Activated CD8-positive, alpha-beta T cell treated with anti-CD3 and anti-CD28 coated beads, Interleukin-2, amount 10 ng/mL, durations not matched to agents 7 days and 5 days (primary cell): ENCODE measurements at places on chromosomes 16 and 17. TPM values are rescaled to one million over a fixed set of nuclear protein-coding genes. Genes with fewer than 3 reads are reported as not detected.

The TOM1L1 gene
- not detected for total RNA-seq

The TNFSF13 gene
- 8.0 TPM for total RNA-seq

The PKD1 gene
- total RNA-seq: 76.6 TPM

The GNAO1 gene
- total RNA-seq: 2.7 TPM

The TBX21 gene
- 27.5 TPM for total RNA-seq

The ZNF764 gene
- total RNA-seq: 15.2 TPM

The DNAH3 gene
- total RNA-seq: not detected

The ALOX15 gene
- not detected for total RNA-seq

The TPSD1 gene
- total RNA-seq: not detected

The KRTAP4-7 gene
- total RNA-seq: not detected

GRCh38 chr16:30076276-30076791 lies 540 bp downstream of the PPP4C start:
- peaks cover 63% of the 10 kb centered on the region for H3K36me3 ChIP-seq
- no peaks in the 10 kb centered on the region for H3K27me3 ChIP-seq
- DNase-seq: no peak
- peak overlapping the region; percentile 98 for H3K27ac ChIP-seq
- peaks cover 42% of the 10 kb centered on the region for H3K4me1 ChIP-seq

DNA sequence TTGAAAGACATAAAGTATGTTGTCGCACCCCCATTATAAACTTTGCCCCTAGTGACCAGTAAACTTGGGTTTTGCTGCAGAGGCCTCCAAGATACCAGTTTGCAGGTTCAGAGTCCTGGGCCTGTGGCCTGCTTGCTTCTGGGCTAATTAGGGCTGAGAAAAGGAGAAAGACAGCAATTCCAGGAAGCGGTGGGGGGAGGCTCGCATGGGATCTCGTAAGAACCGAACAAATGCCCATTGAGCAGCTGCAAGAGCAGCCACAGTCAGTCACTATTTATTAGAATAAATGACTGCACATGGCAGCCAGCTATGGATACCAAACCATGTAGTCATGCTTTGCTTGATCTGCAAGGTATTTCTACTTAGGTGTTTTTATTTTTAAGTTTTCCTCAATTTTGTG lies 4.9 kb downstream of the SHISA9 start:
- peaks cover 45% of the 10 kb centered on the region for H3K27me3 ChIP-seq
- DNase-seq: no peak
- H3K36me3 ChIP-seq: no peaks in the 10 kb centered on the region
- no peak overlapping the region for H3K4me3 ChIP-seq

DNA sequence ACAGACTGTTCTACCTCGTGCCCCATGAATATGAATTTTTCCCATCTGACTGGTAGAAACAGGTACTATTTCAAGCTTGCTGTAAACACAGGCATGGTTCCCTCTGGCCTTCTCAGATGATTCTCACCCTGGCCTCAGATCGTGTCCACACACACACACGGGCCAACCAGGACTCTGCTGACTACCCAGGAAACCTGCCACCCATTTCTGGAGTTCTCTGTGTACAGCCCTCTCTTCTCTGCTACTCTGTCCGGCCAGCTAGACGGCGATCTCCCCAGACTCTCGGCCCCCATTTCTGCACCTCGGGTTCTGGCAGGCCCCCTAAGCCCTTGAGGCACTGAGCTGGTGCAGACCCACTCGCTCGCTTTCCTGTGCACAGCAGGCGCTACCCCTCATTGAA lies 31.2 kb downstream of the RPA1 start:
- H3K4me1 ChIP-seq: peaks cover 4% of the 10 kb centered on the region
- no peak overlapping the region for H3K4me3 ChIP-seq
- DNase-seq: no peak
- peaks cover 35% of the 10 kb centered on the region for H3K36me3 ChIP-seq

- peaks cover 38% of the 10 kb centered on the region for H3K27me3 ChIP-seq
- peak; percentile 36 for DNase-seq
- H3K27ac ChIP-seq: peak overlapping the region; percentile 79
- no peaks in the 10 kb centered on the region for H3K36me3 ChIP-seq
- H3K4me1 ChIP-seq: peaks cover 37% of the 10 kb centered on the region
Observed at GRCh38 chr17:58247511-58248363, 9.4 kb downstream of the LPO start.

DNA sequence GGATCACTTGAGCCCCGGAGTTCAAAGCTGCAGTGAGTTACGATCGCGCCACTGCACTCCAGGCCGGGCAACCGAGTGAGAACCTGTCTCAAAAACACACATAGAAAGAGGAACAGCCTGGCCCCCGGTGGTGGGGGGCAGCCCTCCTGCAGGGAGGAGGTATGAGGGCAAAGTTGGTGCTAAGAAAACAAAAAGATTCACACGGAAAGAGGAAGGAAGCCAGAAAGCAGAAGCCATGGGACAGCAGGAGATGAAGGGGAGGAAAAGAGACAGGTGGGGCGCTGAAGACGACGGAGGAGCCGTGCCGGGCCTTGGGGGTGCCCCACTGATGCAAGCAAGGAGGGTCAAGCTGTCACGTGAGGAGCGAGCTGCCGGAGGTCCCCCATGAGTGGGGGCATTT lies 8.2 kb upstream of the C16orf74 start:
- no peak for DNase-seq
- peaks cover 19% of the 10 kb centered on the region for H3K4me1 ChIP-seq
- no peaks in the 10 kb centered on the region for H3K36me3 ChIP-seq
- no peak overlapping the region for H3K27ac ChIP-seq
- H3K27me3 ChIP-seq: peaks cover 25% of the 10 kb centered on the region
- no peak overlapping the region for H3K4me3 ChIP-seq

DNA sequence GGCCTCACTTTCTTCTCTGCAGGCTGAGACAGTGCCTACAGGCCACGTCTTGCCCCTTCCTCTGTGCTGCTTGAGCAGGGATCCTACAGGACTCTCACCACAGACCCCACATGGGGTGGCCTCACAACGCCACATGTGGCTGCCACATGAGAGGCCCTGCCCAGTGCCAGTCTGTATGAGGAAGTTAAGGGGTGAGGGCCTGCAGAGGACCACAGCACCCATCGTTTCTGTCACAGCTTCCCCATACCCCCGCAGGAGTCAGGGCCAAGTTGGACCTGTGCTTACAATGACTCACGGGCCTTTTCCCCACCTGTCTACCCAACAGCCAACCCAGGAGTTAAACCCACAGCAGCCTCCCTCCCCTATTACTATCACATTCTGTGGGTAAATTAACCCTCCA lies 2.9 kb upstream of the GSDMB start:
- H3K27ac ChIP-seq: peak overlapping the region; percentile 88
- DNase-seq: peak; percentile 53
- peaks cover 87% of the 10 kb centered on the region for H3K36me3 ChIP-seq

DNA sequence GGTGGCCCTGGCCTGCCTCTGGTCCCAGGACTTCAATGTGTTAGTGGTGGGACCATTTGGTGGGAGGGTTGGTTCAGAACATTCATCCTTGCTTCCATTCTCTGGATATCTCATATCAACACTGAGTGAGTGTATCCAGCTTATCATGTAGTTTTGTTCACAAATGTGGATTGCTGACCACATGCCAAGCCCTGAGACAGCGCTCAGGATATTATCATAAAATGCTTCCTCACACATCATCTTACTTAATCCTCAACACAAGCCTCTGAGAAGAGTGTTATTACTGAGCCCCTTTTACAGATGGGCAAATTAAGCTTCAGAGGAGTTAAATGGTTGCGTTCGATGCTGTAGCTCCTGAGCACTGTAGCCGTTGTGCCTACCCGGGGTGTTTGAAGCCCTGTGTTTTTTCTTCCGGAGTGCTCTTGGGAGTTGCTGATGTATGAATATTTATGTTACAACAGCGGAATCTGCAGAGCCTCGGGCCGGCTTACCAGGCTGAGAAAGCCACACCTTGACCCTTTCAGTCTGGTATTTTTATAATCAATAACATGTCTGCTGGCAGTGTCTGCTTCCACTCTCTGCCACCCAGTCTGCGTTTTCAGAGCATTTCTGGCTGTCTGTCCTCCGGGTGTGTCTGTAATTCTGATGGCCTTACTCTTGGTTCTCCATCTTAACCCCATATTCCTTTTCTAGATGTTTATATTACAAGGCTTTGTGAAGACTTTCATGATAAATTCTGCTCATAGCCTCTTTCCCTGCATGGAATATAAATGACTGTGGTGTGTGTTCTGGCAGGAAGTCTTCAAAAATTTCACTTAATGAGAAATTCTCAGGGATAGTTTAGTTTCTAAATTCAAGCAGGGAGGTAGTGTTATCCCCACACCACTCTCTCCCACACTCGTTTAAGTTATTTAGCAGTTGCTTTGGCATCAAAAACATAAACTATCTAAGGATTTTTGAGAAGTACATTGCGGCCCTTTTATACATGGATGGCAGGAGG lies 2.9 kb downstream of the GLP2R start:
- no peaks in the 10 kb centered on the region for H3K4me1 ChIP-seq
- DNase-seq: no peak
- H3K4me3 ChIP-seq: no peak overlapping the region
- H3K27ac ChIP-seq: no peak overlapping the region
- no peaks in the 10 kb centered on the region for H3K36me3 ChIP-seq

DNA sequence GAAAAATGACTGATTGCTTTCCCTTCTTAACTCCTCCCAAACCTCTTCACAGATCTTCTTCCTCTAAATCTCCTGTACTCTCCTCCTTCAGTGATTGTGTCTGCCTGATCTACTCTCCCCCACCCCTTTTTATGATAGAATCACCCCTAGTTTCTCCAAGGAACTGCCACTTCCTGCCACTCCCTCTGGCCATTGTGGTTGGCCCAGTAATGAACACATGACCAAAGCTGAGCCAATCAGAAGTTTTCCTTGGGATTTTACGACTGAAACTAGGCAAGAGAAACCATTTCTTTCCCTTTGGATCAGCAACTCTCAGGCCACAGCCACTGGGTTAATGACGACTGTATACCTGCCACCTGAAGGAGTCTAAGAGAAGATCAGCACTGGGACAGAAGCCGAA lies 15.9 kb downstream of the IRX3 start:
- no peak overlapping the region for H3K27ac ChIP-seq
- H3K4me3 ChIP-seq: no peak overlapping the region
- peaks cover 4% of the 10 kb centered on the region for H3K27me3 ChIP-seq

- no peaks in the 10 kb centered on the region for H3K36me3 ChIP-seq
- DNase-seq: no peak
- H3K27me3 ChIP-seq: peaks cover 5% of the 10 kb centered on the region
Observed at GRCh38 chr16:57773655-57774295, 28.5 kb downstream of the KIFC3 start.

- H3K27me3 ChIP-seq: no peaks in the 10 kb centered on the region
- DNase-seq: no peak
- H3K36me3 ChIP-seq: no peaks in the 10 kb centered on the region
Observed at GRCh38 chr16:27576729-27577128, 26.8 kb downstream of the KATNIP start.

DNA sequence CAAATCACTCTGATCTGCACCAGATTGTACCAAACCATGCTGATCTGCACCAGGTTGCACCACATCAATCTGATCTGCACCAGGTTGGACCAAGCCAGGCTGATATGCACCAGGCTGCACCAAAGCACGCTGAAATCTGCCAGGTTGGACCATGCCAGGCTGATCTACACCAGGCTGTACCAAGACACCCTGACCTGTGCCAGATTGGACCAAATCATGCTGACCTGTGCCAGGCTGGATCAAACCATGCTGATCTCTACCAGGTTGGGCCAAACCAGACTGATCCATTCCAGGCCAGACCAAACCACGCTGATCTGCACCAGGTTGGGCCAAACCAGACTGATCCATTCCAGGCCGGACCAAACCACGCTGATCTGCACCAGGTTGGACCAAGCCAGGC lies 15.5 kb downstream of the QRICH2 start:
- DNase-seq: no peak
- no peaks in the 10 kb centered on the region for H3K36me3 ChIP-seq
- H3K27ac ChIP-seq: no peak overlapping the region
- no peaks in the 10 kb centered on the region for H3K4me1 ChIP-seq

GRCh38 chr17:70819183-70819582 lies 649.9 kb downstream of the KCNJ2 start:
- H3K4me3 ChIP-seq: no peak overlapping the region
- no peaks in the 10 kb centered on the region for H3K27me3 ChIP-seq
- no peak for DNase-seq
- H3K36me3 ChIP-seq: no peaks in the 10 kb centered on the region

DNA sequence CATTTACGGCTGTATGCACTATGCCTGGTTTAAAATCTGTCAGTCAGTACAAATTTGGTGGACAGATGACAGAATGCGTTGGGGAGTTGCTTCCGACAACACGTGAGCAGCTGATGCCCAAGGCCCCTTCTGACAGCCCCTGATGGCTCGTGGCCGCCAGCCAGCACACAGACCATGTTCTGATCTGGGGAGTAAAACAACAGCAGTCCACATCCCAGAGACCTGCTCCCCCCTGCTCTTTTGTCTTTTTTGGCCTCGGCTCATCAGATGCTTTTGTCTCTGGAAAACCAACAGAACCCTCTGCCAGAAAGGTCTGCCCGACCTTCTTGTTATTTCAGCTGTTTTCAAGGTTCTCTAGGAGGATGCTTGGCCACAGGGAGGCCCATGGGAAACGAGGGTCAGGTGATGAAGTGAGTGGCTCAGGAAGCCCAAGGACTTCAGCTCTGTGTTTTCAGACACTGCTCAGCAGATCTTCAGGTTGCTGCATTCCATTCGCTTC lies 10.8 kb downstream of the ARSG start:
- no peaks in the 10 kb centered on the region for H3K27me3 ChIP-seq
- H3K4me3 ChIP-seq: no peak overlapping the region
- peaks cover 10% of the 10 kb centered on the region for H3K36me3 ChIP-seq
- H3K4me1 ChIP-seq: peaks cover 51% of the 10 kb centered on the region

DNA sequence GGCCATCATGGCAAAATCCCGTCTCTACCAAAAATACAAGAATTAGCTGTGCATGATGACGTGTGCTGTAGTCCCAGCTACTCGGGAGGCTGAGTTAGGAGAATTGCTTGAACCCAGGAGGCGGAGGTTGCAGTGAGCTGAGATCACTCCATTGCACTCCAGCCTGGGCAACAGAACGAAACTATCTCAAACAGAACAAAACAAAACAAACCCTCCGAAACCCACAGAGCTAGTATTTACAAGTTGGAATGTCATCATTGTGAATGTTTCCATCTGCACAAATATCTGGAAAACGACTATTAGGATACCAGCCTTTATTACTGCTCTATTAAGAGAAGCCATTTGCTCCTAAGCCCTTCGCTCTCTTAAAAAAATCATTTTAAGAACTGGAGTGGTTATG lies 26.0 kb downstream of the SMARCE1 start:
- no peak overlapping the region for H3K27ac ChIP-seq
- peaks cover 8% of the 10 kb centered on the region for H3K36me3 ChIP-seq
- H3K27me3 ChIP-seq: no peaks in the 10 kb centered on the region
- peaks cover 79% of the 10 kb centered on the region for H3K4me1 ChIP-seq
- DNase-seq: no peak
- H3K4me3 ChIP-seq: no peak overlapping the region

- H3K4me1 ChIP-seq: no peaks in the 10 kb centered on the region
- H3K4me3 ChIP-seq: no peak overlapping the region
- peaks cover 4% of the 10 kb centered on the region for H3K27me3 ChIP-seq
- no peaks in the 10 kb centered on the region for H3K36me3 ChIP-seq
- H3K27ac ChIP-seq: no peak overlapping the region
Observed at GRCh38 chr16:26909623-26910022, 157.1 kb upstream of the C16orf82 start.

- DNase-seq: no peak
- peak overlapping the region; percentile 83 for H3K4me3 ChIP-seq
- peaks cover 26% of the 10 kb centered on the region for H3K4me1 ChIP-seq
- no peaks in the 10 kb centered on the region for H3K27me3 ChIP-seq
- H3K27ac ChIP-seq: peak overlapping the region; percentile 78
- peaks cover 24% of the 10 kb centered on the region for H3K36me3 ChIP-seq
Observed at GRCh38 chr16:2212362-2213324, 2.0 kb upstream of the BRICD5 start.

GRCh38 chr16:86762095-86762494 lies 183.7 kb downstream of the FOXL1 start:
- H3K4me3 ChIP-seq: no peak overlapping the region
- H3K36me3 ChIP-seq: no peaks in the 10 kb centered on the region
- H3K4me1 ChIP-seq: peaks cover 3% of the 10 kb centered on the region
